ENCODE measurements at places on chromosomes 7 and 10. TPM values are rescaled to one million over a fixed set of nuclear protein-coding genes. Genes with fewer than 3 reads are reported as not detected.

The SPDYE16 gene
- not detected for total RNA-seq

The ADAMTS14 gene
- 0.07 TPM for total RNA-seq

The ASB15 gene
- total RNA-seq, result not detected

The ECHDC3 gene
- total RNA-seq, result 9.4 TPM

The ACSM6 gene
- total RNA-seq, result not detected

The SLC29A4 gene
- 15.3 TPM for total RNA-seq

The GRID2IP gene
- total RNA-seq, result not detected

The GIMAP1 gene
- total RNA-seq, result not detected

The KIAA1549 gene
- 8.2 TPM for total RNA-seq

The SLC39A12 gene
- not detected for total RNA-seq

The TRIM4 gene
- 26.3 TPM for total RNA-seq

The SFTPA1 gene
- total RNA-seq, result not detected

The MSS51 gene
- total RNA-seq, result 0.41 TPM

The TRPV5 gene
- not detected for total RNA-seq

The LRWD1 gene
- 32.9 TPM for total RNA-seq

The OR13A1 gene
- total RNA-seq, result not detected

Data from A549 treated with RU486 at 1 μM for 4 hours (cell line).